ENCODE measurements at places on chromosomes 16 and 17.

- no peak for DNase-seq
Measured at GRCh38 chr17:7560172-7561027, 1.3 kb upstream of the SENP3 start.

DNA sequence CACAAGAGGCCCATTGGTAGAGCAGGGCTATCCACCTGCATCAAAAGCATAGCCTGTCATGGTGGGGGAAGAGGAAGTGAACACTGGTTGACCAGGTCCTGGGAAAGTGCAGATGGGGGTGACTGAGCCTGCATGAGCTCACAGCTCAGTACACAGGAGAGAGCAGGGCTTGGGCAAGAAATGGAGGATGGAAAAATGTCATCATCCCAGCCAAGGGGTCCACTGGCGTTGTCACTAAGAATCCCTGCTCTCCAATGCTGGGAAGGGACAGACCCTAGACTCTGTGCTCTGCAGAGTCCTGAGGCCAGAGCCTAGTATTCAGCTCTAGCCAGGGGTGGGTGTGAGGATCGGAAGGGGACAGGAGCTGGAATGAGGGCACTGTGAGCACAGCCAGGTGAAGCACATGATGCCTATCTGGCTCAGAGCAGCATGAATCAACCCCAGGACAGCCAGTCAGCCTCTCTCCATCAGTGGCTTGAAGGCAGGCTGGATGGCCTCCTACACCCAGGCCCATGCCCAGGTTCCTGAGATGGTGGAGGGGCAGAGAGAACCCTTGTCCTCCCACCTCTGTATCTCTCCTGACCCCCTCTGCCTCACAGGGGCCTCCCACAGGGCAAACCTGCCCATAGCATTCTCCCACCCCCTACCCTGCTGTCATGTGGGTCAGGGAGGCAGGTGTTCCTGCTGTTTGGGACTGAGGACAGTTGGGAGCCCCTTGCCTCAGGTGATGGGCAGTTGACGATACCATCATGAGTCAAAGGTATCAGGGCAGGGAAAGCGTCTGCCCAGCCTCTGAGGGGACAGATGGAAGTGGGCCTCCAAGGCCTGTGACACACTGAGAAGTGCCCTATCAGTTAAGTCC is 13.8 kb upstream of the CTCF start:
- DNase-seq = no peak

- DNase-seq = no peak
Measured at GRCh38 chr17:77382966-77383612, 242.3 kb downstream of the SEC14L1 start.

DNA sequence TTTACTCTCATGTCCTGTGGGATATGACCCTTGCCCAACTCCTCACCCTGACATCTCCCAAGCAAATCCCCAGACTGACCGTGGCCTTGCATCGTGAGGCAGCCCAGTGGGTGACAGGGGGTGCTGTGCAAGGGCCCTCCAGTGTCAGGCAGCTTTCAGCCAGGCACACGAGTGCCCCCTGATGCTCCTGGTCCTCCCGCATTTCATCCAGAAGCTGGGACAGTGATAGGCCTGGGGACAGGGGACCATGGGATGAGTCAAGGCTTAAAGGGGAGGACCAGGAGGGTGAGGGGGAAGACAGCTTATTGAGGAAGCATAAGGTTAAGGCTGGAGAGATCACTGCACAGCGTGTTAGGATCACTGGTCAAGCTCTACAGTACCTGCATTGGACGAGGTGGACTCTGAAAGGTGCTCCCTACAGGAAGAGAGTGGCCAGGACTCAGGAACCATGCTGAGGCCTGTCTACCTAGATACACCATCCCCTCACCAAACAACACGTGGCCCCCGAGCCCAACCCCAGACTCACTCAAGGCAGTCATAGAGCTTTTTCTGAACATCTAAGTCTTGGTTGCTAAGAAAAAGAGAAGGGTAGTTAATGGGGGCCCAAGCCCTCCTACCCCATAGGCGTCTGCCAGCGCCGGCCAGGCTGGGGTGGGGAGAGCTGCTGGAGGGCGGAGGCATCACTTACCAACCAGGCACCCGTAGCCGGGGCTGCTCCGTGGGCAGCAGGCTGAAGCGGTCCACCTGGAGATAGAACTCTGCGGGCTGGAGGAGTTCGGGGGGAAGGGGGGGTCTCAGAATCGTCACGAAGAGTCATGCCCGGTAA is 998 bp downstream of the ACD start:
- DNase-seq = no peak

GRCh38 chr16:85940214-85940613 is 41.3 kb downstream of the IRF8 start:
- DNase-seq = no peak

DNA sequence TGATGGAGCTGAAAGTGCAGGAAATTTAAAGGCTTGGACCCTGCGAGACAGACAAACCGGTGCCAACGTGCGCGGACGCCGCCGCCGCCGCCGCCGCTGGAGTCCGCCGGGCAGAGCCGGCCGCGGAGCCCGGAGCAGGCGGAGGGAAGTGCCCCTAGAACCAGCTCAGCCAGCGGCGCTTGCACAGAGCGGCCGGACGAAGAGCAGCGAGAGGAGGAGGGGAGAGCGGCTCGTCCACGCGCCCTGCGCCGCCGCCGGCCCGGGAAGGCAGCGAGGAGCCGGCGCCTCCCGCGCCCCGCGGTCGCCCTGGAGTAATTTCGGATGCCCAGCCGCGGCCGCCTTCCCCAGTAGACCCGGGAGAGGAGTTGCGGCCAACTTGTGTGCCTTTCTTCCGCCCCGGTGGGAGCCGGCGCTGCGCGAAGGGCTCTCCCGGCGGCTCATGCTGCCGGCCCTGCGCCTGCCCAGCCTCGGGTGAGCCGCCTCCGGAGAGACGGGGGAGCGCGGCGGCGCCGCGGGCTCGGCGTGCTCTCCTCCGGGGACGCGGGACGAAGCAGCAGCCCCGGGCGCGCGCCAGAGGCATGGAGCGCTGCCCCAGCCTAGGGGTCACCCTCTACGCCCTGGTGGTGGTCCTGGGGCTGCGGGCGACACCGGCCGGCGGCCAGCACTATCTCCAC is at the start of gene NOG:
Gene NOG (plus strand): TSS at position 54 of the 674 bp plus-strand sequence. CDS start 525 bp downstream, at position 579.
- no peak for DNase-seq
